NT2/D1 (cell line): ENCODE measurements at places on chromosomes 6 and 20.

DNA sequence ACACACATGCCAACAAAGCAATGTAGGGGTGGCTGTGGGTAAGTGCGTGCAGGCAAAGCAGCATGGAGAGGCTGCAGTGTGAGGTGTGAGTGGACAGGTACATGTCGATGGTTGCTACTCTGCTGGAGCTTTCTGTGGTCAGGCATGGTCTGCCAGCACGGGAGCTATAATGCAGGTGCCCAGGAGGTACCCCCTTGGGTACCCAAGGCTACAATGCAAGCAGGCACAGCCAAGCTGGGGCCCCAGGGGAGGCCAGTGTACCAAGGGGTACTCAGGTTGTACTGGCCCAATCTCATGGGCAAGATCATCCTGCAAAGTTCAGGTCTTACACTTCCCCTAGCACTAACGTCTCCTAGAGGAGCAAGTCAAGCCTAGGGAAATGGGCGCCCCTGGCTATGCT is 58.4 kb upstream of the IRAK1BP1 start:
- DNase-seq: no peak

DNA sequence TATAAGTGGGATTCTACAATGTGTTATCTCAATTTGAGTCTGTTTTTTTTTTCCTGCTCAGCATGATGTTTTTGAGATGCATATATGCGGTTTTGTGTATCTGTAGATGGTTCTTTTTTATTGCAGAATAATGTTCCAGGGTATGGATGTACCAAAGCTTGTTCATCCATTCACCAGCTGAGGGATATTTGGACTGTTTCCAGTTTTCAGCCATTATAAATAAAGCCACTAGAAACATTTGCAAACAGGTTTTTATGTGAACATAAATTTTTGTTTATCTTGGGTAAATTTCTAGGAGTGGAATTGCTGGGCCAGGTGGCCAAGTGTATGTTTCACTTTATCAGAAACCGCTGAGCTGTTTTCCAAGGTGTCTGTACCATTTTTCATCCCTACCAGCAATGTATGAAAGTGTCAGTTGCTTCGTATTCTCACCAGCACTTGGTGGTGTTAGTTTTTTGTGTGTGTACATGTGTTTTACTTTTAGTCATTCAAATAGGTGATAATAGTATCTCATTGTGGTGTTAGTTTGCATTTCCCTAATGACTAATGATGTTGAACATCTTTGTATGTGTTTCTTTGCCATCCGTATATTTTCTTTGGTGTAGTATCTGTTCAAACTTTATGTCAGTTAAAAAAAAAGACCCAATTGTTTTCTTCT is 124.2 kb downstream of the CEBPB start:
- DNase-seq: no peak

- no peak for DNase-seq
Observed at GRCh38 chr6:148146717-148147462, 195.7 kb upstream of the SASH1 start.

- DNase-seq: no peak
Observed at GRCh38 chr6:148452876-148453275, 110.2 kb downstream of the SASH1 start.

DNA sequence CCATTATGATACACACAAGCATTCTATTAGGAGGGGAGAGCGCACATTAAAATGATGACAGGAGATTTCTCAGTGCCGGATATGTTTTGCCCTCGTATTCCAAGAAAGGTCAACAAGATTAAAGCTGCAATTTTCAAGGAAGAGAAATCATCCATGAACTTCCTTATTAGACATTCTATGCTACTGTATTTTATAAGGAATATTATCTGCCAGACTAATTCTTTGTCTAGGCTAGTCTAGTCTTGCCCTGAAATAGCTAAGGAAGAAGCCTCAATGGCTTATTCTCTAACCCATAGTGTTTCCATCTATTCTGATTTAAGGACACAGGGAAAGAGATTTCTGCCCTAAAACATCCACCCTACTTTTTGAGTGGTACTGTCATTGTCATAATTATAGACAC is 315.4 kb downstream of the ADGRG6 start:
- no peak for DNase-seq

- no peak for DNase-seq
Observed at GRCh38 chr6:37517411-37517812, 17.7 kb upstream of the CCDC167 start.

GRCh38 chr20:44869471-44869870 is 16.0 kb upstream of the YWHAB start:
- no peak for DNase-seq

- DNase-seq: no peak
Observed at GRCh38 chr20:51578145-51578459, 35.6 kb upstream of the NFATC2 start.

GRCh38 chr6:2921520-2922115 is 18.5 kb upstream of the SERPINB9 start:
- DNase-seq: no peak

DNA sequence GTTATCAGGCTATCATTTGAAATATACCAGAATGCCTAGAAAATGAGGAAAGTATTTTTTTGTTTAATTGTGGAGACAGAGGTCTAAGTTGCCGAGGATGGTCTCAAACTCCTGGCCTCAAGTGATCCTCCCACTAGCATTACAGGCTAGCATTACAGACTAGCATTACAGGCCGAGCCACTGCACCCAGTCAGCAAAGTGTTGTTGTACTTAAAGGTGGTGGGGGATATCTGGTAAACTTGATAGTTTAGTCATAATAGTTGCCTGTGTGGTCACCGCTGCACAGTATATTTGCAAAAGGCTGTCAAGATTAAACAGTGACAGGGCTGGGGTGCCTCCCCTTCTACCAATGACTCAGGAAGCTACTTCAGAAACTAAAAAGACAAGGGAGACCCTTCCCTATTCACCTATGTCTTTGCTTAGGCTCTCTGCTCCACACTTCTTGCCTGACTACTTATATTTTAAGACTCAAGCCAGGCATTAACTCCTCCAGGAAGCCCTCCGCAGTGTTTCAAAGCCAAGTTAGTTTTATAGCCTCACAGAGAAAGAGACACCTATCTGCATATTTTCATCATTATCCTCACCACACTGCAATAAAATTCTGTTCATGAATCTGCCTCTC is 3.1 kb upstream of the AKIRIN2 start:
- DNase-seq: no peak

DNA sequence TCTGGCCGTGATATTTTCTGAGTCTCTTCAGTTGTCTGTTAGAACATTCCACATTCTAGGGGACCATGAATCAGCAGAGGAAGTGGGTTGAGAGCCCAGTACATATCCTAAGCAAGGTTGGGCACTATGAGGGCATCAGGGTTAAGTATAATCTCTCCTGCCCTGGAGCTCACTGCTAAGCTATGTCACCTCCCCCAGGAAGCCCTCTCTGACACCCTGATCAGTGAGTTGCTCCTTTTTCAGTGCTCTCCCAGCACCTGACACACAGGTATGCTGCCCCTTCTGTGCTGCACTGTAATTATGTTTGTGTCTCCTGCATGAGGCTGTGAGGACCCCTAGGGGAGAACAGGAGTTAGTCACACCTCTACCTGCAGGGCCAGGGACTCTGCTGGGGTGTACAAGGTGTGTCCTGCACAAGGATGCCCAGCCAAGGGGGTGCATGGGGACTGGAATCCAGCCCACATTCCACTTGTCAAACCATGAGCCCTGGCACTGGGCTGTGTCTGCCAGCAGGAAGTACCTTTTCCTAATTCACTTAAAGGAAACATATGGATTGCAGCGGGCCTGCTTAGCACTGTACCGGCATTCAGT is 3.9 kb downstream of the RAB44 start:
- DNase-seq: no peak

DNA sequence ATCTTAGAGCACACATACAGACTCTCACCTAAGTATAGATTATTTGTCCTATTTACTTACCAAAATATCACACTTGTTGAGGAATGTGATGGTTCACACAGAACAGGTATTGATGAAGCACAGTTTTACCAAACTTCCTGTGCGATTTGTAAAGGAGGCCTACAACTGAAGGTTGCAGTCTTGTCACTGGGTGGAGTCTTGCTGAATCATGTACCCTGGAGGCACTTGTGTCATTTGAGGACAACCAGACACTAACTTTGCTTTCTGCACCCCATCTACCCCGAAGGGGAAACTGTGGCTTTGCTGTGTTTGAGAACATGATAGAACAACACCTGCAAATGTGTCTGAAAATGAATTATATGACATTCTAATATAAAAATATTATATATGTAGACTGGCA is 32.4 kb upstream of the HINT3 start:
- no peak for DNase-seq

- DNase-seq: no peak
Observed at GRCh38 chr20:9884061-9884460, 45.2 kb upstream of the PAK5 start.

GRCh38 chr6:162344646-162345010 is 382.9 kb downstream of the PRKN start:
- DNase-seq: no peak

- no peak for DNase-seq
Observed at GRCh38 chr20:56604673-56605072, 24.4 kb upstream of the TFAP2C start.

- DNase-seq: no peak
Observed at GRCh38 chr6:92126983-92127382, 1292.4 kb downstream of the EPHA7 start.

- no peak for DNase-seq
Observed at GRCh38 chr6:9009931-9010330, 574.6 kb upstream of the SLC35B3 start.

GRCh38 chr20:61178551-61179071 is 73.5 kb upstream of the CDH4 start:
- DNase-seq: no peak

- DNase-seq: no peak
Observed at GRCh38 chr6:73062130-73062529, 163.2 kb downstream of the KHDC1L start.

DNA sequence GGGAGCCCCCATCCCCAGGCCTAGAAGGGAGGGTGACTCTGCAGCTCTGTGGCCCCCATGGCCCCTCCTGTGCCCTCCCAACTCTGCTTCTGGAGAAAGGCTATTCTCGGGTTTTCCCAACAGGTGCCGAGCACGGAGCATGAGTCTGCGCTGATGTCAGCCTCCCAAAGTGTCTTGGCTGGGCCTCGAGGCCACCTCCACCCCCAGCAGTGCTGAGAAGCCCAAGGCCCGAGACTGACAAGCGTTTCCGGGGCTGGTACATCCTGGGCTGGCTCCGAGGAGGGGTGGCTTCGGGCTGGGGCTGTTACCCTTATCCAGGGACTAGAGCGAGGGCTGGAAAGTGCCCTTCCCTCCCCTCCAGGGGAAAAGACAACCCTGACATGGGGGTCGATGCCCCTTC is 60.2 kb upstream of the GATA5 start:
- DNase-seq: no peak

DNA sequence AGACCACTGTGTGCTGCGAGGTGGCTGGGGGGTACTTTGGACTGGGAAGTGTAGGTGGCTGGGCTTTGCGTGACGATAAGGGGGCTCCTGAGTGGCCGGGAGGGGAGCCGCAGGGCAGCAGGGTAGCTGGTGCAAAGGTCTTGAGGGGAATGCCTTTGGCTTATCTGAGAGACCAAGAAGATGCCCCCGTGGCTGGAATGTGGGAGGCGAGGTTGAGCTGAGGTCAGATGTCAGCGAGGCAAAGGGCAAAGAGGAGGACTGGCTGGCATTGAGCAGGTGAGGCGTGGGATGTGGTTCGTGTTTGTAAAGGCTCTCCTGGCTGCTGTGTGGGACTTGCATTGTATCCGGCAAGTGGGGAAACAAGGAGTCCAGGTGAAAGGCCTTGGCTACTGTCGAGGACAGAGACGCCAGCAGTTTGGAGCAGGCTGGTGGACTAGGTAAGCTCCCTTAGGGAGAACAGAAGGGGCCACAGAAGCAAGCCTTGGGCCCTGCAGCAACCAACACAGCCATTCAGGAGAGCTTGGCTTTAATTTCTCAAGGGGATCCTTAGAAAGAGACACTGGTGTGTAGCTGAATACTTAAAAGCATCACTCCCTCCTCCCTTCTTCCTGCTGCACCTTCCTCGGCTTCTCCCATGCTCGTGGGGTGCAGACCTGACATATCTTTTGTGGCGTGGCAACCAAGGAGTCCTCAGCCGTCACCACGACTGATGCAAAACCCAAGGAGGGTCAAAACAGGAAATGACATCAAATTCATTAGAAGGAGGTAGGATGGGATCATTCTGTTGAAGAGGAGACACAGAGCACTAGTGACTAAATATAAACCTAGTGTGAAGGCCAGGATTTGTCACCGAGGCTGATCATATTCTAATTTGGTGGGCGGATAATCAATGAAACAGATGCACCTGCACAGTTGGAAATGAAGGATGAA is 53.5 kb upstream of the ERVFRD-1 start:
- no peak for DNase-seq

- no peak for DNase-seq
Observed at GRCh38 chr6:42279144-42279781, 61.6 kb upstream of the MRPS10 start.

DNA sequence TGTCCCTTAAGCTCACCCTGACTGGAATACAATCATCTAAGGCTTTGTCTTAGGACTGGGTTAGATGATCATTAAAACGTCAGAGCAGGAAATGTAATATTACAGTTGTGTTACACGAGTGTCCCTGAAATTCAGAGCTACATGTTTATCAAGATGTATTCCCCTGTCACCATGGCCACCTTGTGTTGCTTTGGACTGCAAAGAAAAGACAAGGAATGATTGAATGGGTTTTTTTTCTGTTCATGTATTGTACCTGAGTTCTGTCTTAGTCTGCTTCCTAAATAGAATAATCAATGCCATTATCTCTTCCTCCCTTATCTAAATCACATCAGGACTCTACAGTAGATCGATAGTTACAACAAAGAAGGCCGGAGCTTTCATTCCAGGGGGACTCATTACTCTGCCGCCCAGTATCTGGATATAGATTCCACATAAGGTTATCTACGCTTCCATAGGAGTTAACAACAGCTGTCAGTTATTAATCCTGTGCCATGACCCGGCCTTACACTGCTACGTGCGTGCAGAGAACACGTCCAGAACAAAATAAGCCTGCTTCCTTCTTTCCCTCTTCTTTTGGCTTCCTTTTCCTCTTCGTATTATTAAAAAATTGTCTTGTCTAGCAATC is 274.1 kb upstream of the SASH1 start:
- no peak for DNase-seq

DNA sequence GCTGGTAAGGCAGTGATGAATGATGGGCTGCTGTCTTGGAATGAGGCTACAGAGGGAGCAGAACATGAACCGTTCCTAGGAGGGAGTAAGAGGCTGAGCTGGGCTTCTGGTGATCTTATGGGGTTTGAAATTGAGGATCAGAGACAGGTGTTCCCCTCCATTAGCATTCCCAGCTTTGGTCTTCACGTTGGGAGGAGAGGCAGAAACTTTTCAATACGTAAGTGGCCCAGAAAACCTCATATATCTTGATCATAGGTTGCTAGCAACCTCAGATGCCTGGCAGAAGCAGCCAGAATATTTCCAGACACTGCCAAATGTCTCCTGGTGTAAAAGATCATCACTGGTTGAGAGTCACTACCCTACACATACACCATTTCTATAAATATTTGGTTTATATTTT is 167.1 kb downstream of the INSM1 start:
- no peak for DNase-seq

- DNase-seq: no peak
Observed at GRCh38 chr6:32133786-32134185, 3.7 kb upstream of the FKBPL start.
